ENCODE measurements at places on chromosomes 6 and 20.
A peak's percentile ranks its signal among the peaks of the same experiment; 100 is the strongest.

- peak; percentile 85 for DNase-seq
These were observed 761 bp upstream of the NR2E1 start for GRCh38 chr6:108164815-108165706.

GRCh38 chr20:14009208-14009607, 13.9 kb downstream of the MACROD2 start:
- DNase-seq, result no peak

DNA sequence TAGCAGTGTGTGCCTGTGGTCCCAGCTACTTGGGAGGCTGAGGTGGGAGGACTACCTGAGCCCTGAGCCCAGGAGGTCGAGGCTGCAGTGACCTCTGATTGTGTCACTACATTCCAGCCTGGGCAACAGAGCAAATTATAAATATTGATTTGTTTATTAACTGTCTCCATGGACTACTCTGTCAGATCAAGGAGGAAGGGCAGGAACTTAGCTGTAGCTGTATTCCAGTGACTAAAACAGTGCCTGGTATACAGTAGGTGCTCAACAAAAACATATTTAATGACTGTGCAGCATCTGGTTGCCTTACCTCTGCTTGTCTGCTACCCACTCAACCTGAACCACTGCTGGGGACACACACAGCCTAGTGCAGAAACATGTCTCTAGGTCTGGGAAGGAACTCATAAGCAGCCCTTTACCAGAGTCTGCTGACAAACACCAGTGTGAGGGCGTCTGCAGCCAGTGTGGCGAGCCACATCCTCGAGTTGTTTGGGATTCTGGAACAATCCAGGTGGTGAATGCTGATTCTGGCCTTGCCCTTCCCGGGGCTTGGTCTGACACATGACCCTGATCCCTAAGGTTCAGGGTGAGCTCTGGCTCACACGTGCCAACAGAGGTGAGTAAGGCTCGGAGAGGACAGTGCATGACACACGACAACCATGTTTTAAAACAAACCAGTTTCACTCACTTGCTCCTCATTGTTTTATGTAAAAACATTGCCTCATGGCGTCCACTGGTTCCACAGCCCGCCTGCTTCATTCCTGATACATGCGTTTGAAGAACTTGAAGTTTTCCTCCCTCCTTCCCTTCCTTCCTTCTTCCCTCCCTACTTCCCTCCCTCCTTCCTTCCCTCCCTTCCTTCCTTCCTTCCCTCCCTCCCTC, 117.9 kb upstream of the ZNF217 start:
- no peak for DNase-seq

DNA sequence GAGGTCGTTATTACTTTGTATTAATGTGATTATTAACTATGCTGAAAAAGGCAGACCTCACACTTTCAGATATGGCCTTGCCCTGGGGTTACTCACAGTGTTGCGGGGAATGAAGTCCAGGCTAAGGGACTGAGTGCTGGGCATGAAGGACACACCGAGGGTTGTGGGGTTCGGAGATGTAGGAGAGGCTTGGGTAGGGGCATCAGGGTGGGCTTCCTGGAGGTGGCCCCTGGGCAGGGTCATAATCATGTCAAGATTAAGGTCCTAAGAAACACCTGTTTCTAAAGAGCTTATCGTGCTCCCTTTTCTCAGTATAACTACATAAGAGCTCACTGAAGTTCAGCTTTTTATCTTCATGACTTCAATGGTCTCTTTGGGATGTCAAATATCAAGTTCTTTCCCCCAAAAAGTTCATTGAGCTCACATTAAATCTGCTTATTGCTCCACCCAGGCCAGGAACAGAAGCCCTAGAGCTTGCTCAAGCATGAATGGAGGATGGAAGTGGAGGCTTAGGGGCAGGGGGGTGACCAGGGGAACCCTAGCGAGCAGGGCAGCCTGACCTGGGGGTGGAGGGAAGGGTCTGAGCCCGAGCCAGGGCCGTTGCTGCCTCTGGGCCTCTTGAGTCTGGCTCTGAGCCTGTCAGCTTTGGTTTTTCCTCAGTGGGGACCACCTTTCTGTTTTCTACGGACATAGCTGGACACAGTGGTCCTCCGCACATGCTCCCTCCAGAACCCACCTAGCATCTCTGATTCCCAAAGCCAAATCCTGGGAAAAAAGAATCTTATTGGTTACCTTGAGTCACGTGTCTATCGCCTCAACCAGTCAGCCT, 37.3 kb upstream of the TGM2 start:
- DNase-seq, result no peak

DNA sequence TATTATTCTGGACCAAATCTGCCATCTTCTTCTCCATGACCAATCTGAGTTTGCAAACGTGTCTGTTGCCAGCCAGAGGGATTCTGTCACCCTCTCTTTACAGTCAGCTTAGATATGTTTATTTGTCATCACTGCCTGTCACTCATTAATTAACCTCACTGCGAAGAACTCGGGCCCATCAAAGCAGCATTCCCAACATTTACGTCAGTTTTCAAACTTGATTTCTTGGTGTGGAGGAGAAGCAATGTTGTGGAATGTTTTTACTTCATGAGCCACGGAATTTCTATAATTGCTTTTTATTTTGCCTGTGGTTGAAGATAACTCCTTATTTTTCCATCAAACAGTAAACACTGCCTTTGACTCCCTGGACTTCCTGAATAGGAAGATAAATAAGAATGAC, 91.8 kb upstream of the CNKSR3 start:
- DNase-seq, result no peak

DNA sequence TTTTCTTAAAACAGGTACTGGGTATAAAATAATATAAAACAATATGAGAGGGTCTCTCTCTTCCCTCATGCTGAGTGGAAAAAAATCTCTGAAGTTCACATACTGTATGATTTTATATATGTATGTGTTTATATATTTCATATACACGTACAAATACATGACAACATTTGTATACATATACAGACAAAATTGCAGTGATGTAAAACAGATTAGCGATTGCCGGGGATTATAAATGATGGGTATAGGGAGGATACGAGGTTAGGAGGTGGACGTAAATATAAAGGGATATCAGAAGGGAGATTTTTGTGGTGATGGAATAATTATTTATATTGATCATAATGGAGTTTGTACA, 194.8 kb upstream of the PRSS16 start:
- no peak for DNase-seq

DNA sequence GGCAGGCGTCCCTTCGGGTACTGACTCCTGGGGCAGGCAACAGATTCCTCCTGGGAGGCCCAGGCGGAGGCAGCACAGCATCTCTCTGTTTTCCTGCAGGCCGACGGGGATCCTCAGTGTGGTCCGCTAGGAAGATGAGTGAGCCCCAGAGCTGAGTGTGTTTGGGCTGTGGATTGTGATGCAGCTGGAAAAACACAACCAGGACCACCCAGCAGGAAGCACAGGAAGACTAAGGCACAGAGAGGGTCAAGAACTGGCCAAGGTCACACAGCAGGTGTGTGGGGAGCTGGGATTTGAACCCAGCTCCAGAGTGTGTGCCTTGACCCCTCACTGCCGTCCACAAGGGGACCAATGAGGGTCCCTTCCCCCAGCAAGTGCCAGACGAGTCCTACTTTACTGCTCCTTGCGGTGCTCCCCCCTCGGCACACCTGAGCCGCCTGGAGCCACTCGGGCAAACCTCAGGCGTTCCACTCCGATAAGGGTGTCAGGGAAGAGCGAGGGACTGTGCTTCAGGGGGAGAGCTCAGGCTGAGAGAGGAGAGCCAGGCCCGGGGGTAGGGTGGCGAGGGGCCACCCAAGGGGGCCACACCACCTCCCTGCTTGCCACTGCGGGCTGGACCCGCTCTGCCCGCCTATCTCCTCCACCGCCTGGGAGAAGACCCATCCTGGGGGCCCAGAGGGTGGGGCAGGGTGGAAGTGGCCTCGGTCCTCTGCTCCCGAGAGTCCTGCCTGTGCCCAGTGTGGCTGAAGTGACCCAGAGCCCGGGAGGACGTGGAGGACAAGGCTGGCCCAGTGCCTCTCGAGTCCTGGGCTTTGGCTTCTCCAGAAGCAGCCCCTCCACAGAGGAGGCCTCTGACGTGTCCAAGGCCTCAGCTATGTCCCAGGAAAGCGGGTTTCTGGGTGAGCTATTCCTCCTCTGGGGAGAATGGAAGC, 63.3 kb downstream of the YTHDF1 start:
- DNase-seq, result no peak

DNA sequence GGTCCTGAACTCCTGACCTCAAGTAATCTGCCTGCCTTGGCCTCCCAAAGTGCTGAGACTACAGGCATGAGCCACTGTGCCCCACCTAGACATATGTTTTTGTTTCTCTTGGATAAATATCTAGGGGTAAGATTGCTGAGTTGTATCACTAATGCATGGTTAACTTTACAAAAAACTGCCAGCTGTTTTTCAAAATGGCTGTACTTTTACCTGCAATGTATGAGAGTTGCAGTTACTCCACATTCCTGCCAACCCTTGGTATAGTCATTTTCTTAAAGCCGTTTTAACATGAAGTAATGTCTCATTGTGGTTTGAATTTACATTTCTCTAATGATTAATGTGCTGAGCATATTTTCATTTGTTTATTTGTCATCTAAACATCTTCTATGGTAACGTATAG, 289.7 kb downstream of the UTRN start:
- DNase-seq, result no peak

DNA sequence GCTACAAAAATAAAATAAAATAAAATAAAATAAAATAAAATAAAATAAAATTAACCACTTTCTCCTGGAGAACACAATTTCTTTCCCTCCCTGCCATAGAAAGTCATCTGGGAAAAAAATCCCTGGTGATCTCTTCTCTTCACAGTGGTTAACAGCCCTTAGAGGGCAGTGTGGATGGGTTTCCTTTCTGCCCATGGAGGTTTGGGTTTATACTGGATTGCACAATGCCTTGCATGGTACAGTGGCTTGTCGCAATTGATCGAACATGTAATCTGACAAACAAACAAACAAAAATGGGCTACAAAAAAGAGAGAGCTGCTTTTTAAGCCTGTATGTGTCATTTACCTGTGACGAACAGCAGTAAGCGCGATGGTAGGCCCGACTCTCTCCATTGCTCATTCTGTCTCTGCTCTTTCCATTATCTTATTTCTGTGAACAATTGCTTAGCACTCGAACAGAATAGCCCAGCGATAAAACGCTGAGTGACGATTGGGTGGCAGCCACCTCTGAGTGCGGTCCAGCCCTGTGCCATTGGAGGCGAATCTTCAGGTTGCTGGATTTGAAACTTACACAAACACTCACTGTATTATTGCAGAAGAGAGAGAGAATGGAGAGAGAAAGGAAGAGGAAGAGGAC, 166.1 kb downstream of the CD83 start:
- peak; percentile 65 for DNase-seq

DNA sequence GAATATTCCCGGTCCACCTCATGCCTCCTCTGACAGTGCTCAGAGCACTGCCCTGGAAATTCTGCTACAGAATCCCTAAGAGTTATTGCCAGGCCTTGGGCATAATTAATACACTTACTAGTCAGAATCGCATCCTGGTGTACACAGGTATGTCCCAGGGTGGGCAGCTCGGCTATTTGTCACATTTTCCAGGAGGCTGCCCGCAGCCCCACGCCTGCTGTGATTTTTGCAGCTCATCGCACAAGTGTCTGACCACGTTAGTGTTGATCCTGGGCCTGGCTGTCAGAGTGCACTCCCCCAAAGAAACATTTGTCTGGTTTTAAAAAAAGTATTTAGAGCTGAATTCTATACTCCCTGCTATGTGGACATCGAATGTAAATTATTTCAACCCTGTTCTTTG, 105.4 kb downstream of the CD83 start:
- DNase-seq, result peak; percentile 74

- DNase-seq, result no peak
These were observed 16.8 kb downstream of the IL17F start for GRCh38 chr6:52227495-52227894.

DNA sequence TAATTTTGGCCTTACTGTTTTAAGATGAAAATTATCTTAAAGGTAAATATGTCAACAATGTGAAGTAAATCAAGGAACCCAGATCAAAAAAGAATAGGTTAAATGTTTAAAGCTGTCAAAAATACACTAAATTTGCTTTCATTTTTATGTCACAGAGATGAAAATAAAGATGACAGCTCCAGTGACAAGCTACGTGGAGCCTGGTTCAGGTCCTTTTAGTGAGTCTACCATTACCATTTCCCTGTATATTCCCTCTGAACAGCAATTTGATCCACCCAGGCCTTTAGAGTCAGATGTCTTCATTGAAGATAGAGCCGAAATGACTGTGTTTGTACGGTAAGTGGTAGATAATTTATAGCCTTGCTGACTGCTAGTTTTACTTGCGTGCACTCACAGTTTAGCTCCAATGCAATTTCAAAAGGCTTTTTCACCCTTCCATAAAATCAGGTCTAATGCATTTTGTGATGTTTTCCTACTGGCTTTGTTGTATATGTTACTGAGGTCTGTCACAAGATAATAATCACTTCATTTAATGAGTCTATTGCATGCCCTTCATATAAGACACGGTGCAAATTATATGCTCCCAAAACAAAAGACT, 1.9 kb downstream of the HEBP2 start:
- no peak for DNase-seq

All from eye (tissue), 1 donor.